ENCODE measurements at places on chromosomes 7 and 10. TPM values are rescaled to one million over a fixed set of nuclear protein-coding genes. Genes with fewer than 3 reads are reported as not detected.

CTAGE15 gene
- 5.9 TPM for total RNA-seq

IRF5 gene
- 4.2 TPM for total RNA-seq

DNA sequence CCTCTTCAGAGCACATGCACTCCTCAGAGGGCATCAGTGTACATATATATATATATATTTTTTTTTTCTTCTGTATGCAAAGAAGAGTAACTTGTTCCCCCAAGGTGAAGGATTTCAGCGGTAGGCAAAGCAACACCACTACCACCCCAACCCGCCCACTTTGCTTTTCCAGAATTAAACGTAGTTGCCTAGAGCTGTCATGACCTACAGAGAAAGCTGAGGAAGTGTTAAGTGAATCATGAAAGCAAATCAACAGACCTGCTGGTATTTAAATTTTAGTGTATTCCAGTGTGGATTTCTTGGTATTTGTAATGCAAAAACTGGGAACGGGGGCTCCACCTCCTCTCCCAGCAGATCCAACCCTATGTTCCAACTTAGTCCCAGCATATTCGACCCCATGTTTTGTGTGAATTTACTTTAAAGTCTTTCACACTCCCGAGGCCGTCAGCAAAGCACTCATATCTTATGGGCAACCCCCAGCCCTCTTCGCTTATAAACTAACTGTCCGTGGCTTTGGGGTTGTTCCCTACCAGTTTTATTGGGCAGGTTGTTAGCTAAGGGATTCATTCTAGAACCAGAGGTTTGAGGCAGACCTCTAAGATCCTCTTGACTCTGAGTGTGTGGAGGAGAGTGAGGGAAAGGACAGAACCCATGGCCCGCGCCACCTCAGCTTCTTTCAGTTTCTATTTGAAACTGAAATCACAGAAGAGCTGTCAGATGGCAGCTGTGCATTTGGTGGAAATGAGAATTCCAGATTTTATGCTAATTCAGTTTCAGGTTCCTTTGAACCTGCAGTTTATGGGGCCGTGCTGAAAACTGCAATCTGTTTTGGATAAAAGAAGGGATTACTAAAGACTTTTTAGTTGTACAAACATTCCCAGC lies 450.2 kb upstream of the GALNT17 start:
- DNase-seq: no peak

NDUFA5 gene
- 64.8 TPM for total RNA-seq

GRCh38 chr7:66344166-66344565 lies 139.0 kb downstream of the TPST1 start:
- no peak for DNase-seq

SPOCK2 gene
- total RNA-seq: 0.79 TPM

DNA sequence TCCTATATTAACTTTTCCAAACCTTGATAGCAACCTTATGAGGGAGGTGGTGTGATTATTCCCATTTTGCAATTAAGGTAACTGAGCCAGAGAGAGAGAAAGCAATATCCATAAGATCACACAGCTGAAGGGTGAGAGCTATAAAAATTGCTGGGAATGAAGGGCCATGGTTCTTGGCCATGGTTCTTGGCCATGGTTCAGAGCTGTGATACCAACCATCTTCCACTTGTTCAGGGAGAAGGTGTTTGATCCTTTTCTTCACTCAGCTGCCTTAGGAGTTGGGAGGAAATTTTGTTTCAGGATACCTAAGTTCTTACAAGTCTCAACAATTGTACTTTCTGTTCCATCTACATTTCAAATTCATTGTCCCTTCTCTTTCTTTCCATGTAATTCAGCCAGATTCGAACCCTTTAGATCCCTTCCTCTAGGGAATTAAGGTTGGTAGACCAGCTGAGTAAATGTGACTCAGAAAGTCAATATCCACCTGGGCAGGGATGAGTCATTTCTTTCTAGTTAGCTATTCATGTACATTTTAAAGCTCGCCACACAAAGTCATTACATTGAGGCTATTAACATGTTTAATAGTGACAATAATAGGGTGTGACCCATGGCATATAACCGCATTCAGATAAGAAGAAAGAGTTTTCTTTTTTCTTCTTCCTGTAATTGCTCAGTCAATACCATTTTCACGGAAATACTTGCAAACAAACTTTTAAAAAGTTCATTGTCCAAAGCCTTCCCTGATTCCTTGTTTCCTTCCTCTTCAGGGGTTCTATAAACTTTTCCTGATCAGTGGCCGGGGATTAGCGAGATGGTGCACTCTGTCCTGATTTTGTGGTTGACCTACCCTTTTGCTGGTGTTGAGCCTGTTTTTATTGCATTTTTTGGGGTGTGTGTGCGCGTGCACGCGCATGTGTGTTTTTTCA lies 143.4 kb downstream of the TCF7L2 start:
- DNase-seq: no peak
